ENCODE measurements at places on chromosomes 2 and 18.

- no peak for DNase-seq
These were observed 13.8 kb downstream of the MMADHC start for GRCh38 chr2:149573760-149574159.

GRCh38 chr2:71455011-71455740 is 1.8 kb downstream of the DYSF start:
- no peak for DNase-seq

GRCh38 chr2:42796427-42797248 is 4.3 kb upstream of the HAAO start:
- DNase-seq, result no peak

GRCh38 chr18:29681578-29681977 is 1361.0 kb downstream of the DSC3 start:
- no peak for DNase-seq

- DNase-seq, result no peak
These were observed 55.7 kb upstream of the RASGRP3 start for GRCh38 chr2:33420726-33421125.

GRCh38 chr2:68762665-68763064 is 28.1 kb downstream of the ARHGAP25 start:
- DNase-seq, result no peak

- peak; percentile 59 for DNase-seq
These were observed 136.7 kb downstream of the LAMA3 start for GRCh38 chr18:23825978-23826405.

- DNase-seq, result no peak
These were observed 69.4 kb upstream of the SH3RF3 start for GRCh38 chr2:109059474-109060165.

DNA sequence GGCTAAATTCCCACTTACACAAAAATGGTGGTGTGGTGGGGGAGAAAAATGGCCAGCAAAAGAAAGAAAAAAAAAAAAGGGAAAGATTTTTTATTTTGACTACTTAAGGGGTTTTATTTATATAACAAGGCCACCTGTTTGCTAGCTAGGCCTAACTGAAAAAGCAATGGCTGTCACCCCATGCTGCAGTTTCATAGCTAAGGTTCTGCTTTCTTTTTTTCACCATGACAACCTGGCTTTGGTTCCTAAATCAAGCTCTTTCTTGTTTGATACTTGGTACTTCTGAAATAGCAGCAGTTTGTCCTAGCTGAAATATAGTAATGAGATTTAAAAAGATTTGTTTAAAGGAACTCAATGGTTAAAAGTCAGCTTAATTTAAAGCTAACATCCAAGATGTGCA is 433.2 kb upstream of the MEX3C start:
- DNase-seq, result no peak

- DNase-seq, result no peak
These were observed 446.0 kb upstream of the TNP1 start for GRCh38 chr2:217305882-217306281.

GRCh38 chr2:23246992-23247683 is 137.8 kb upstream of the KLHL29 start:
- no peak for DNase-seq

DNA sequence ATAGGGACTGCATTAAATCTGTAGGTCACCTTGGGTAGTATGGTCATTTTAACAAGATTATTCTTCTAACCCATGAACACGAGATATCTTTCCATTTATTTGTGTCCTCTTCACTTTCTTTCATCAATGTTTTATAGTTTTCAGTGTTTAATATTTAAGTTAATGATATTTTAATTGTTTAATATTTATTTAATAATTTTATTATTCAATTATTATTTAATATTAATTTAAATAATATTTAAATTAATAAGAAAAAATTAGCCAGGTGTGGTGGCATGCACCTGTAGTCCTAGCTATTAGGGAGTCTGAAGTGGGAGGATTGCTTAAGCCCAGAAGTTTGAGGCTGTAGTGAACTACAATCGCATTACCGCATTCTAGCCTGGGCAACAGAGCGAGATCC is 33.0 kb downstream of the CASP10 start:
- DNase-seq, result no peak

- no peak for DNase-seq
These were observed 48.7 kb downstream of the ACYP2 start for GRCh38 chr2:54164106-54164505.

DNA sequence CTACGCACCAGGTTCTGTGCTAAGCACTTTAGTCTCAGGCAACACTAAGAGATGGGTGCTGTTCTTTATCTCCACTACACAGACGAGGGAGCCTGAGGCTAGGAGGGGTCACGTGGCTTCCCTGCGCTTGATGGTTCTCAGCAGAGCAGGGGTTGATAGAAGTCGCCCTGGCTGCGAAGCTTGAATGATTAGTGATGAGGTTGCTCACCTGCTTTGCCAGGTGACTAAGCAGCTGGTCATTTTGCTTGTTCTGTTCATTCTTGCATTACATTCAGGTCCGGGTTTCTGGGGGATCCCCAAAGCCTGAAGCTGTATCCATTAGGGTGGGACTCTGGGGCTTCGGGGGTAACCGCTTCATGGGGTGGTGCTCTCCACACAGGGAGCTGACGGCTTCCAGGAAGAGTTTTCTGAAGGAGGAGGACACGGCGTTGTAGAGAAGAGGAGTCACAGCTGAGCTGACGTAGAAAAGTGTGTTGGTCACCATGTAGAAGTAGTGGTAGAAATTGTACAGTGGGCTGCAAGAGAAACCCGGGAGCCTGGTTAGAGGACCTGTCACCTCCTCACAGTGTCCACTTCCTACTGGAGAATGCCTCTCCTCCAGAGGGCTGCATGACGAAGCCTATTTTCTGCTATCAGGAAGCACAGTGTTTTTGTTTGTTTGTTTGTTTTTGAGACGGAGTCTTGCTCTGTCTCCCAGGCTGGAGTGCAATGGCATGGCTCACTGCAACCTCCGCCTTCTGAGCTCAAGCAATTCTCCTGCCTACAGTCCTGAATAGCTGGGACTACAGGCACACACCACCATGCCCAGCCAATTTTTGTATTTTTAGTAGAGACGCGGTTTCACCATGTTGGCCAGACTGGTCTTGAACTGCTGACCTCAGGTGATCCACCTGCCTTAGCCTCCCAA is 11.5 kb downstream of the NTSR2 start:
- DNase-seq, result no peak

DNA sequence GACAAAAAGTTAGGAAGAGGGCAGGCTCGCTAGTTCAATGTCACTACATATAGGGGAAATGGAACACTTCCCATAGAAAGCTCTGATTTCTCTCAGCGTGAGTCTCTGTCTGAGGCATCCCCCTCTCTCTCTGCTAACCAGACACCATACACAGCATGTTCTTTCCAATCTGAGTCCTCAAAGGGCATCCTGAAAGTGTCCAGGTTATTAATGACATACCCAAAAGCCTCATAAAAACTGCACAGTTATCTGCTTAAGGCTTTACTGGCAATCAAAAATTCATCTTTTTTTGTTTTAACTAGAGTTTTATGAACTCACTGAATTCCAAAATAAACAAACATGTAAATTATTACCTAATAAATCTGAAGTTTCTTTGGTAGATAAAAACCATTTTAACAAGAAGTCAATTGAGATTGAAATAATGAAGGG is 137.4 kb downstream of the AFF3 start:
- no peak for DNase-seq

GRCh38 chr2:27854229-27854862 is 35.8 kb downstream of the RBKS start:
- no peak for DNase-seq

DNA sequence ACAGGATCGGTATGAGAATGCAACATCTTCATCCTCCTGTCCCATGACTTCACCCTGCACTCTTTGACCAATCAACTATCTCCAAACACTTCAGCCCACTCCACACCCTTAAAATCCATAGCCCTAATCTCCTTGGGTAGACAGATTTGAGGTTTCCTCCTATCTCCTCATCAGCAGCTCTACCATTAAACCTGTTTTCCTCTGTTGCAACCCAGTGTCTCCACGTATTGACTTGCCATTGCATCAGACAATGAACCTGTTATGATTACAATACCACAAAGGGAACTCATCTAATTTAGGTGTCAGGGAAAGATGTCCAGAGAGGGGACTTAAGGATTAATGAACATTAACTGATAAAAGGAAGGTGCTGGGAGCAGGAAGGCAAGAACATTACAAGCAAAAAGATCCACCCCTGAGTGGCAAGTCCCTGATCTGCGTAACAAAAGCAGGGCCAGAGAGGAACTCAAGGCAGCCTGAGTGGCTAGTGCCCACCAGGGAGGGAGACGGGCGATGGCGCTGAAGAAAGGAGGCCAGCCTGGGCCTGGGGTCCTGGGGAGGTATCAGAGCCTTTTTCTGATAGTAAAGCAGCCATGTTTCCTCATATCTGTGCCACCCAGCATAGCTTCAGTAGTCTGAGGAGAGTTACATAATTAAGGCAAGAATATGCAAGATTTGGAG is 44.6 kb downstream of the AKAIN1 start:
- DNase-seq, result no peak

- no peak for DNase-seq
These were observed 66.0 kb downstream of the CSRNP3 start for GRCh38 chr2:165535471-165535870.

- no peak for DNase-seq
These were observed 148.9 kb upstream of the CCDC195 start for GRCh38 chr2:224865016-224865415.

- no peak for DNase-seq
These were observed 2.6 kb upstream of the BMPR2 start for GRCh38 chr2:202373490-202373889.

DNA sequence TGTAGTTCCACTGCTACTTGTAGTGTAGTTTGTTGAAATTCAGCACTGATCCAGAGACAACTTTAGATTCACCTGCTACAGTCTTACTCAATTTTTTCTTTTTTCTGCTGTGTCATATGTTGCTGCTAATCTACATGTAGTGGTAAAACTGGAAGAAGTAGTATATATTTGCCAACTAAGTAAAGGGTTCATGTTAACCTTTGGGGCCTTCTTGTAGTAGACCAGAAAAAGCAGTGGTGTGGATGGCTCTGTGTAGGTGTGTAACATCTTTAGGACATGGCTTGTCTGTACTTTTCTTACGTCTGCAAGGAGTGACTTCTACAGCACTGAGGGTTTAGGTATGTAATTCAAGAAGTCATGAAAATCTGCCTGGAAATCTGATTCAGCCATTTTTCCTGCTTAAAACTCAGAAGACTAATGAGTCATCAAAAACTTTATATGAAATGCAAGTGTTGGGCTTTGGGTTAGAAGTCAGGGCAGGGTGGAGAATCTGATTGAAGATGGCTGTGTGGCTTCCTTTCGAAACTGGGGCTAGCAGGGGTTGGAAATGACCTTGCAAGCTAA is 8.4 kb downstream of the PTPRM start:
- DNase-seq, result no peak

- DNase-seq, result no peak
These were observed 113.4 kb downstream of the AP1S3 start for GRCh38 chr2:223723954-223724411.

DNA sequence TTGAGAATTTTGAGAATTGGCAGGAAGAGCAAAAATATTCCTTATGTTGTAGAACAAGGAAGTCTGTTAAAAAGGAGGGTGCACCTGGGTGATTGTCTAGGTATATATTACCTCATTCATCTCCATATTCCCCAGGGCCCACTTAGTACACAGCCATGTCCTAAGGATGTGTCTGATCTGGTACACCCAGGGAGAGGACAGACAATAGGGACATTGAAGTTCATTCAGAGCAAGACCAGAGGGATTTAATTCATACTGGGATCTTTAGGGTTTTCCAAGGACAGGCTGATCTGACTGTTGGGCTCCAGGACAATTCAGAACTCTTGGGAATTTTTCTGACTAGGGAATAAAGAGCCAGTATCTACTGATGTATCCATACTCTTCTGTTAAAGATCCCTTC is 112.1 kb downstream of the PHLPP1 start:
- peak; percentile 53 for DNase-seq

DNA sequence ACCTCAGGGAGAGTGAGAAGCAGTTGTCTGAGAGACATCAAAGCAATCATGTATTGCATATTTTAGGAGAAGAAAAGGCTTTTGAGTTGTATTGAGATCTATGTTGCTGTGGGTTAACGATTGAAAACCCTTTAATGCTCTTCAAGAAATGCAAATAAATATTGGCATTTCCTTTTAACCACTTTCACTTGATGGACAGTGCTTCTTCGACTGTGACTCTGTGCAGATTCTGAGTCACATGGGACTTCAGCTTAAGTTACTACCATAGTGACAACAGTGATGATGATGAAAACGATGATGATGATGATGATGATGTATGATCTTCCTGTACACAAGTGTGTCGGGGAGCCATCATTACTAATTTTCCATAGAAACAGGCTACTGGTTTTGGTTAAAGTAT is 181.8 kb downstream of the AKAIN1 start:
- DNase-seq, result no peak

DNA sequence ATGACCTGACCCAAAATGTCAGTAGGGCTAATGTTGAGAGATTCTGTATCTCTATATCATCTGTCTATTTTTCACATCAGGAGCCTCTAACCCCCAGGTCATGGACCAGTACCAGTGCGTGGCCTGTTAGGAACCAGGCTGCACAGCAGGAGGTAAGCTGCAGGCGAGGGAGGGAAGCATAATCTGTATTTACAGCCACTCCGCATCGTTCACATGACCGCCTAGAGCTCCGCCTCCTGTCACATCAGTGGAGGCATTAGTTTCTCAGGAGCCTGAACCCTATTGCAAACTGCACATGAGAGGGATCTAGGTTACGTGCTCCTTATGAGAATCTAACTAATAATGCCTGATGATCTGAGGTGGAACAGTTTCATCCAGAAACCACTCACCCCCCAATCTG is 180.6 kb downstream of the RDH14 start:
- DNase-seq, result no peak

GRCh38 chr18:6547476-6547875 is 132.8 kb upstream of the L3MBTL4 start:
- peak; percentile 26 for DNase-seq

GRCh38 chr2:65059071-65059470 is 2.9 kb downstream of the CEP68 start:
- DNase-seq, result no peak

DNA sequence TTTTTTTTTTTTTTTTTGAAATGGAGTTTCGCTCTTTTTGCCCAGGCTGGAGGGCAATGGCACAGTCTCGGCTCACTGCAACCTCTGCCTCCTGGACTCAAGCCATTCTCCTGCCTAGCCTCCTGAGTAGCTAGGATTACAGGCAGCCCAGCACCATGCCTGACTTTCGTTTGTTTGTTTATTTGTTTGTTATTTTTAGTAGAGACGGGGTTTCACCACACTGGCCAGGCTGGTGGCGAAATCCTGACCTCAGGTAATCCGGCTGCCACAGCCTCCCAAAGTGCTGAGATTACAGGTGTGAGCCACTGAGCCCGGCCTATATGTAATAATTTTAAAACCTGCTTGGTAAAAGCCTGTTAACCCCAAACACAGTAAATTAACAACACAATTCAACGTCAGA is 435.7 kb downstream of the LRRTM4 start:
- DNase-seq, result no peak

GRCh38 chr2:17763641-17764333 is 9.8 kb downstream of the GEN1 start:
- DNase-seq, result no peak

DNA sequence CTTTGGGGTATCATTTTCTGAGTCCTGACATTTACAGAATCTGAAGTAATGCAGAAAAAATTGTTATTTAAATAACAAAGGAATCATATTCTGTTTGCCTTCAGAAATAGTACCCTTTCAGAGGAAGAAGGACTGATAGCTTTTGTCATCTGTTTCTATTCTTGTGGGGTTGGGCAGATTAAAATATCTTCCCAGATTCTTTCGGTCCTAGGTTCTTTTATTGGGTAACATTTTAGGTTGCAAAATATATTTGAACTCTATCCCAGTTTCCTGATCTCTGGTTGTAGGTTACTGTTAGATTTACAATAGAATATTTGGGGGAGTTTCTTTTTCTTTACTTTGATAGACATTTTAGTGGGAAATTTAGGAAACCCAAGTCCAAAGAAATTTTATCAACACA is 550.5 kb downstream of the SPAG16 start:
- no peak for DNase-seq
